Posterior vena cava (tissue), 2 donors: ENCODE measurements at places on chromosomes 3 and 15.

DNA sequence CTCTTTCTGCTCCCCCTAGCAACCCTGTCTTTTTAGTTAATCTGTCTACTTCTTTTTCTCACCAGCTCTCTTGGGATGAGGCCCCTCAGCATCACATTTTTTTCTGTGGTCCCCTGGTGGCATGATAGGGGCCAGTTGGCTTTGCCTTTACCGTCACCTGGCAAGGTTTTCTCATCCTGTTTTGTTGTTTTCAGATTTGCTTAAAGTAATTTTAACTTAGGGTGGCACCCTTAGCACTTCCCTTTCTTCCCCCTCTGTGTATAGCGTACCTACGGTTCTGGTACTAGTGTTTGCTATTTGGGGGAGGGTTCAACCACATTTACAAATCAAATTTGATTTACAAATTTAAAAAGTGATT lies 35.6 kb downstream of the PDCD6IP start:
- DNase-seq = no peak

DNA sequence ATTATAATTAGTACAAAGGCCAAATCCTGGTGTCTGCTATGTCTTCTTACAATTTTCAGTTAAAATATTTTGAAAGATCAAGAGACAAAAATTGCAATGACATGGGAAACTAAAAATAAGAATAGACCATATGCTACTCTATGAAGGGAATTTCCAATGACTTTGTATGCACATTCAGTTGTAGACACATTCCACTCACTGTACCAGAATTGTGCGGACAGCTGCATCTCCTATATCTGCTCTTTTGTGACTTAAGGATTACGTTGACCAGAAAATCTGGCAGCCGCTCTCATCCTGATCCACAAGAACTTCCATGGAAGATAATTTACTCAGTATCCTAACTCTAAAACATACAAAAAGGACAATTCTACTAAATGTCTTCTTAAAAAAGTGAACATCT lies 493.9 kb upstream of the KCNMB2 start:
- no peak for DNase-seq

GRCh38 chr15:58357529-58358476 lies 74.0 kb upstream of the LIPC start:
- DNase-seq = no peak

DNA sequence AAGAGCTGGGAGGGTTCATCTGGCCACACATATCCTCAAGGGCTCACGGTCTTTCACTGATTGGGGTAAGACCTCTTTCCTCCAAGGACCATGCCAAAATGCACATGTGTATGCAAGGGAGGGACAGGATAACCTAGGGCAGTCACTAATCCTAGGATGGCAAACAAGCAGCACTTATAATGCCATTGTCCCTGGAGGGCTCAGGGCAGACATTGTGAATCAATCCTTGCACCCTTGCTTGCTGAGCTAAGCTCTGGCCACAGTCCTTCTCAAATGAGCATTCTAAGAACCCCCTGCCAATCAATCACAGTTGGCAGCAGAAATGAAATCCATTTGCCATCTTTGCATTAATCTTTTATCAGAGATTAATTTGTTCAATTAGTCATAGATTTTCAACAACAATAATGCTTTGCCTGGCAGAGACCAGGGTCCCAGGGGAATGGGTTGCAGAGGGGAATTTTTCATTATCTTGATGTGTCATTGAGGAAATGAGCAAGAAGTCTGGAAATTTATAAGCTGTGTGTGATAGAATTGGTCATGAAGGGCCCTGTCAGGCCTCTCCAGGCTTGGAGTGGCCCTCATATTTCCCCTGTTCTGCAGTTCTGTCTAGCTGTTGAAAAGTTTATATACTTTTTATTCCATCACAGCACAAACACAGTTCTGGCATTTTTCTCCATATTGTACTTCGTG lies 57.2 kb upstream of the KY start:
- DNase-seq = no peak

- no peak for DNase-seq
Measured at GRCh38 chr3:77976079-77976478, 936.2 kb downstream of the ROBO2 start.

DNA sequence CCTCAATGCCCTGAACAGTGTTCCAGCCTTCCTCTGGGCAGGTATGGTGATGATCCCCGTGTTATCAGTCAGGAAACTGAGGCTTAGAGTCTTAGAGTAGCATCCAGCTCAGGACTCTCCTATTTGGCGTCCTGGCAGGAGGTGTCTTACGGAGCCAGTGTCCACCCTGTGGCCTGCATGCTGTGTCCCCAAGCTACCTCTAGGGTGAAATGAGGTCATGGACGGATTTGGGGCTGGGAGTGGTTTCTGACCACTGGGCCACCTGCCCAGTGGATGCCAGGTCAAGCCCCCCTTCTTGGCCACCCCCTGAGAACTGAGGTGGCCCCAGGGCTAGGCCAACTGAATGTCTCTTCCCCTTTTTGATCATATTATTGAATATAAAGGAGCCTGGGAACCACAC lies 27.2 kb upstream of the SLC6A6 start:
- DNase-seq = no peak

- DNase-seq = peak; percentile 87
Measured at GRCh38 chr3:135148398-135149020, 353.4 kb downstream of the EPHB1 start.

- DNase-seq = no peak
Measured at GRCh38 chr3:32428092-32429068, 36.7 kb downstream of the CMTM7 start.

DNA sequence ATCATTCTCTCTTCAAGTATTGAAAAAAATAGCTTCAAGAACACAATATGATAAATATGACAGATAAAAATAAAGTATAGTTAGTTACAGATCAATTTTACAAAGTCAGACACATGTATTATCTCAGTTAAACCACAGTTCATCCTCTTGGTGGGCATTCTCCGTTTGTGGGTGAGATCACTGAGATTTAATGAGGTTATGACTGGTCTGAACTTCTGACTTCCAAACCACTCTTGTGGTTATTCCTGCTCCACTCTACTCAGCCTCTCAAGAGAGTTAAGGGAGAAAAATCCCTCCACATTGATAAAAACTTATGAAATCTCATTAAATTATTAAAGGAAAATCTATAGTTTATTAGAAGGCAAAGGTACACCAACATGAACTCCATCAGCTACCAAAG lies 229.9 kb upstream of the LRTM1 start:
- no peak for DNase-seq

DNA sequence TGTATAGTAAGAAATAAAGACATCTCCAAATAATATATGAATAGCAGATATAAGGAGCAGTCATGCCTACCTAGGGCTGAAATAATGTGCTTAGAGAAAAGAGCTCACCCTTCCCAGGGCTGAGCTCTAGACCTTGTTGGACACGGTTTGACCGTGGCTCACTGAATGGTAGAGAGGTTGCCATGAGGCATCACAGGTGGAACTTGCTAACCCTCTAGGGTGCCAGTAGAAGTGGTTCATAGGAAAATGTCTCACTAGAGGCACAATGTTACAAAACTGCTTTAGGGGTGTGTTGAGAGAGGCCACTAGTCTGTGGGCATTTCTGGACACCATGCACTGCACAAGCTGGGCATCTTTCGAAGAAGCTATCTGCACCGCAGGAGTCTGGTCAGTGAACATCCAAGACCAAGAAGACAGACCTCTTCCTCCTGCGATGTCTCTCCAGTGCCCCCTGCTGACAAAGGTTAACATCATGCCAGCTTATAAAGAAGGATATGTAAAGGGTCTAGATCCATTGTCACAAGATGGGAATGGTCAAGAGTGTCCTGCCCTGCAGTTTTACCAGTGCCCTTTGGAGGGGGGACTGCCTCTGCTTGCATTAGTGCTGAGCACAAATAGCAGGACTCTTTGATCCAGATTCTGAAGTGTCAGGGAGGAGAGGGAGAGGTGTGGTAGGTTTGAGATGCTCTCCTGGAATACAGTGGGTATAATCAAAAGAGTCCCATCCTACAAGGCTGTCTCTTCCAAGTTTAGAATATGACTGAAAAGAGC lies 266.8 kb downstream of the ZNF385D start:
- DNase-seq = no peak

GRCh38 chr3:50192689-50193141 lies 1.3 kb downstream of the GNAT1 start:
- peak; percentile 92 for DNase-seq

DNA sequence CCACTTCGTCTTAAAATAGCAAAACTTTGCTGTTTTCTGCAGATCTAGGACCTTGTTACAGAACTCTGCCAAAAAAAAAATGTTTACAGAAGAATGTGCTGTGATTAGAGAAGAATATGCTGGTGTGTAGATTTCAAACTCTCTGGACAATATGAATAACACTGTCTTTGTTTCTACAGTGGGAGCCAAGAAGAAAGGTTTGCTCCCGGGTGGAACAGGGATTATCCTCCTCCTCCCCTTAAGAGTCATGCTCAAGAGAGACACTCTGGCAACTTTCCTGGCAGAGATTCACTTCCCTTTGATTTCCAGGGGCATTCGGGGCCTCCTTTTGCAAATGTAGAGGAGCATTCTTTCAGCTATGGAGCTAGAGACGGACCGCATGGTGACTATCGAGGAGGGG lies 27.3 kb downstream of the RBM6 start:
- no peak for DNase-seq

DNA sequence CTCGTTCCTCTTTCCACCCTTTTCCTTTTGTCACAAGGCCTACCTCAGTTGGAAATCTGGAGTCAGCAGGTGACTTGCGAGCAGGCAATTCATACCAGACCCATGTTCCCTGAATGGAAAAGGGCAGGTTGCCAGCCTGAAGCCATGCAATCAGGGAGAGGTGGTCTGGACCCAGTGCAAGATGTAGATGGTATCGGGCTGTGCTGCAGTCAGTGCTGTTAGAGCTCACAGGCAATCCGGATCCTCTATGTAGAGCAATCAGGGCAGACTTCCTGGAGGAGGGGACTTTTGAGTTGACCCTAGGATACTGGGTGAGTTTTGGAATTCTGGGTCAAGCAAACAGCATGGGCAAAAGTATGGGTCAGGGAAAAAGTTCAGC lies 18.9 kb downstream of the LOXL1 start:
- DNase-seq = peak; percentile 41

DNA sequence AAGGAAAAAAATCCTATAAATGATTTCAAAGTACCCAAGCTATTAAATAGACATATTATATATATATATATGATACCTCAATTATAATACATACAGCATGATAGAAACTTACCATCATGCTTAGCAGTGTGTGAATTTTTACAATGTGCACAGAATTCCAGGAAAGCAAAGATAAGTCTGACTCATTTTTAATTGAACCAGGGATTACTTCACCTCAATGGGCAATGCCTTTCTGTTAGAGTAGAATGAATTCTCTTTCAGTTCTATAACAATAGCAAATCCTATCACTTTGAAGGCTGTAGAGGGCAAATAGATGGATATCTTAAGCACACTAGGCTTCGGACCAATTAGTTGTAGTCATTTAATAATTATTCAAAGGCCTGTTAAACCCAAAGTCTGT lies 54.8 kb upstream of the P3H2 start:
- no peak for DNase-seq

- no peak for DNase-seq
Measured at GRCh38 chr3:123272547-123272946, 70.8 kb downstream of the SEC22A start.

DNA sequence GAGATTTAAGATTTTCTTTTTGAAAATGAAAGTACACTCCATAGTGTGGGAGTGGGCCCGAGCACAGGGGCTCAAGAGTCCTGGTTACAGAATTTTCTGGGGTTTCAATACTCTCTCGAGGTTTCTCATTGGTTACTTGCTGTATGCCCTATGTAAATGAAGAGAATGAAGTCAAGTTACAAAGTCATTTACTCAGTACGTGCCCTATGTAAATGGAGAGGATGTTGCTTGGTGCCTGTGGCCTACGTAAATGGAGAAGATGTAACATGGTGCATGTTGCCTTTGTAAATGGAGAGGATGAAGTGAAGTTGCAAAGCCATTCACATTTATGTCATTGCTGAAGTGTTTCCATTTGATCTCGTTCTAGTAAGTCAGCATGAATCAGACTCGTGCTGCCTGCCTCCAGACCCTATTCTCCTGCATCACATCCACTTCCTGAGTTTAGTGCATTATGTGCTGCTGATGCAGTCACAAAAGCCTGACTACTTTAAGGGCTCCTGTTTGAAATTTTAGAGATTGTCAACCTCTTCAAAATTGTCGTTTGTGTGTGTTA lies 302.0 kb downstream of the ZBBX start:
- no peak for DNase-seq

GRCh38 chr15:76439542-76439941 lies 103.0 kb downstream of the ISL2 start:
- DNase-seq = no peak

- no peak for DNase-seq
Measured at GRCh38 chr3:5360453-5360852, 172.9 kb downstream of the EDEM1 start.
